ENCODE measurements at places on chromosomes 11 and 22.

GRCh38 chr11:3230636-3231549 is 1.3 kb downstream of the MRGPRE start:
- no peak for DNase-seq

DNA sequence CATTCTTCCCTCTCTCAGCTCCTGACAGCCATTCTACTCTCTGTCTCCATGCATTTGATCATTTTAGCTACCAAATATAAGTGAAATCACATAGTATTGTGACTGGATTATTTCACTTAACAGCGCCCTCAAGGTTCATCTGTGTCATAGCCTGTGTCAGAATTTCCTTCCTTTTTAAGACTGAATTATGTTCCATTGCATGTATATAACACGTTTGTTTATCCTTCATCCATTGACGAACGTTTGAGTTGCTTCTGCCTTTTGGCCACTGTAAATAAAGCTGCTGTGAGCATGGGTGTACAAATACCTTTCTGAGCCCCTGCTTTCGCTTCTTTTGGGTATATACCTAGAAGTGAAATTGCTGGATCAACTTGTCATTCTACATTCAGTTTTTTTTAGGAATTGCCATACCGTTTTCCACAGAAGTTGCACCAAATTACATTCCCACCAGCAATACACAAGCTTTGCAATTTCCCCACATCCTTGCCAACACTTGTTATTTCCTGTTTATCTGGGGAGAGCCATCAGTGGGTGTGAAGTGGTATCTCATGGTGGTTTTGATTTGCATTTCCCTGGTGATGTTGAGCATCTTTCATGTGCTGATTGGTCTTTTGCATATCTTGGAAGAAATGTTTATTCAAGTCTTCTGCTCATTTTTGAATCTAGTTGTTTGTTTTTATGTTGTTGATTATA is 17.5 kb downstream of the GLB1L2 start:
- no peak for DNase-seq

GRCh38 chr11:115499241-115499799 is 4.9 kb downstream of the CADM1 start:
- DNase-seq = no peak

DNA sequence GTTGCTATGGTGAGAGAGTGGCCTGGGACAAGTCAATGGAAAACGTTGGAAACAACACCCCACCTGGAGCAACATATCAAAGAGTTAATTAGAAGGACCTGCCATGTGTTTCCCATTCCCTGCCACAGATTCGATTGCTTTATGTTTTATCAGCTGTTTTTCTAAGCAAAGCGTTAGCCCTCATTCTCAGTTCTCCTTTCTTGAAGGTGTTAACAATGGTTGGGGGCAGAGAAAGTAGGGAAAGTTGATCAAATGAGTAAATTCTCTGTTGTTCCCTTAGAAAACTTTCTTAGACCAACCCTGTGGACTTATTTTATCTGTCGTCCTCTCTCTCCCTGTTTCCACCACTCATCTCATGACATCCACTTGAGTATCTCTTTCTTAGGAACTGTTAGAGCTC is 102.5 kb downstream of the ADAMTS15 start:
- no peak for DNase-seq

DNA sequence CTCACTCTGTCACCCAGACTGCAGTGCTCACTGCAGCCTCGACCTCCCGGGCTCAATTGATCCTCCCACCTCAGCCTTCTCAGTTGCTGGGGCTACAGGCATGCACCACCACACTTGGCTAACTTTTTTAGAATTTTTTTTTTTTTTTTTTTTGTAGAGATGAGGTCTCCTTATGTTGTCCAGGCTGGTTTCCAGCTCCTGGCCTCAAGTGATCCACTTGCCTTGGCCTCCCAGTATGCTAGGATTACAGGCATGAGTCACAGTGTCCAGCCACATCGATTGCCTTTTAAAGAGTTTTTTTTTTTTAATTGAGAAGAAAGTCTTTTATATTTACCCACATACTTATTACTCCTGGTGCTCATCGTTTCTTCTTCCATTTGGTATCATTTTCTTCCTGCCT is 30.0 kb downstream of the PARVG start:
- DNase-seq = no peak

GRCh38 chr22:50605002-50605612 is 4.5 kb downstream of the MAPK8IP2 start:
- DNase-seq = no peak

DNA sequence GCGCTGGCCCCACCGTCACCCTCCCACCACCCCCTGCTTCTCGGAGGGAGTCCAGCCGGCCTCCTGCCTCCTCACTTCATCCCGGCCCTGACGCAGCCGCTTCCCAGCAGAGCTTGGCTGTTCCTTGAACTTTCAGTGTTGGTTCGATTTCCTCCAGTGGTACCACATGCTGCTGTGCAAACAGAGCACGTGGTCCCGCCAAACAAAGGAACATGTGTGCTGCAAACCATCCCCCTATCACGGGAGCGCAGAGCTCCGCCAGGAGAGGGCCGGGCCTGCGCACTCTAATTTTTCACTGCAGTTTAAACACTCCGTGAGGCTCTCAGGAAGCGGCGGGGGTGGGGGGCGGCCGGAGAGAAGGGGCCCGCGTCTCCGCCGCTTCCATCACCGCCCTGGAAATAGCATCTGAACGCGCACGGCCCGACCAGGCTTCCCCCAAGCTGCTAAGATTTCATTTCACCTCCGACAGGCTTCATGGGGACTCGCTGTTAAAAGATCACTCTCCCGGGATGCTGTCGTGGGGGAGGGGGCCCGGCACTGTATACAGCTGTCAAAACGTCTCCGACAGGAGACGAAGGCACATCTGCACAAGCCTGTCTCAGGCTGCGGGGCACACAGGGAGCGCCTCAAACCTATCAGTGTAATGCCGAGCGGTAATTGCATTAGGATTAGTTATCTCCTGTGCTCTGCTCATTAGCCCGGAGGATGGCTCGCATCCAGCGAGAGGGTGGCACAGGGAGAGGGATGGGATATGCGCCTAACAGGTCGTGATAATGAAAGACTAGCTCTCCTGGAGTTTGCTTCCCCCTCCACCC is 269.9 kb upstream of the SORL1-AS1 start:
- DNase-seq = no peak

DNA sequence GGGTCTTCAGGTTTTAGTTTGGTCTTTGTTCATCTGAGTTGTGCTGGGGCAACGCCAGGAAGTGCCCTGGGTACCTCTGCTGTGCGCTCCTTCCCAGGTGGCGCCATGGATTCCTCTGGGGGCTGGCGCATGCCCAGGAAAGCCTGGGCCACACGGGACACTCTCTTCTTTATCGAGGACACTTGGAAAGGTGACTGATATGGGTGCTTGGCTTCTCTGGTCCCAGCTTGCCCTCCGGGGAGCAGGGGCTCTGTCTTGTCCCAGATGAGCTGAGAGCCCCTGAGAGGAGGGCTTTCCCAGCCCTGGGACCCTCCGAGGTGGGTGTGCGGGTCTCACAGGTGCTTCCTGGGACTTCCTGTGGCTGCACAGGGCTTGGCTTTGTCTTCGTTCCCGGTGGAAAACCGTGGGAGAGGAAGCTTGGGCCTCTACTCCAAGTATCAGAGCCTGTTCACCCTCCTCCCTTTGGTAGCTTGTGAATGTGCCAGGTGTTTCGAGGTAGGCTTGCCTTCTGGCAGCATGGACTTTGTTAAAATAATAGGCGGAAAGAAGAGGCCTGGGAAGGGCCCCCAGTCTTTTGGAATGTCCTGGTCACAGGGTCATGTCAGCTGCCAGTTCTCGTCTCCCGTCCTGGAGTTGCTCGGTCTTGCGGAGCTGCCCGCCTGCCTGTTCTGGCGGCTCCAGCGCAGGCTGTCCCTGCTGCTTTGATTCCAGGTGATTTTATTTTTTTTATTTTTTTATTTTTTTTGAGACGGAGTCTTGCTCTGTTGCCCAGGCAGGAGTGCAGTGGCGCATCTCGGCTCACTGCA is 10.1 kb upstream of the NEAT1 start:
- DNase-seq = no peak

GRCh38 chr11:106276859-106277436 is 199.5 kb downstream of the AASDHPPT start:
- DNase-seq = no peak

DNA sequence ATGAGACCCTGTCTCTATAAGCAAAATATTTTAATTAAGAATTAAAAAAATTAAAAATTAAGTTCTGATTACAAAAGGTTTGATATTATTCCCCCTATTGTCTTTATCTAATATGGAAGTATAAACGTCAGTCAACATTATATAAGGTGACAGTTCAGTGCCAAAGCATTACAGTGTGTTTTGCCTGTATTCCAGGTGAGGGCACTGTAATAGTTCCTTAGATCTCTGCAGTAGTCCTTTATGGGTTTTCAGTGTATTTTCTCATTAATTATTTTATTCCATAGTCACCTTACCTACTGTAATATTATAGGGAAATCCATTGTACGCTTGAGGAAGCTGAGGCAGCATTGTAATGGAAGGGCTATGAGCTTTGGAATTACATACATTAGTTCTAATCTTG is 33.0 kb downstream of the FAR1 start:
- no peak for DNase-seq

DNA sequence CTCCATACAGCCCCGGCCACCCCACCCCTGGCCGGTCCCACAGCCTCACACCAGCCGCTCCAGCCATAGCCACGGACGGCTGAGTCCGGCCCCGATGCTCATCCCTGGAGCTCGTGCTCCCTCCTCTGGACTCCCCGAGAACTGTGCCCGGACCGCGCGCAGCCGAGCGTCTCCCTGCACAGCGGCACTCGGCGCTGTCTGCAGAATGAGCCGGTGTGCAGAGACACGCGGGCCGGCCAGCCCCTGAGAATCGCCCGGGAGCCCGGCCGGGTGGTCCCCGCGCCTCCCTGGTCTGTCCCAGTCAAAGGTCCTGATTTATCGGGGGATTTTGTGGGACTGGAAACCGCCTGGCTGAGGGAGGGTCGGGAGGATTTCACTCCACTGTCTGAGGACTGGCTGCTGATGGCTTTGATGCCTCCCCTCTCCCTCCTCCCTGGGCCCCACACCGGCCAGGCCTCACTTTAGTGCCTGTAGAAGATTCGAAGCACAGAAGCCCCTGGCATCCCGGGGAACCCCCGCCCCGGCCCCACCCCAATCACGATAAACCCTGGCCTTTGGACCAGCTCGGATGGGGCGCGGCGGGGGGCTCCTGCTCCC is 102.7 kb downstream of the BRD1 start:
- DNase-seq = no peak

DNA sequence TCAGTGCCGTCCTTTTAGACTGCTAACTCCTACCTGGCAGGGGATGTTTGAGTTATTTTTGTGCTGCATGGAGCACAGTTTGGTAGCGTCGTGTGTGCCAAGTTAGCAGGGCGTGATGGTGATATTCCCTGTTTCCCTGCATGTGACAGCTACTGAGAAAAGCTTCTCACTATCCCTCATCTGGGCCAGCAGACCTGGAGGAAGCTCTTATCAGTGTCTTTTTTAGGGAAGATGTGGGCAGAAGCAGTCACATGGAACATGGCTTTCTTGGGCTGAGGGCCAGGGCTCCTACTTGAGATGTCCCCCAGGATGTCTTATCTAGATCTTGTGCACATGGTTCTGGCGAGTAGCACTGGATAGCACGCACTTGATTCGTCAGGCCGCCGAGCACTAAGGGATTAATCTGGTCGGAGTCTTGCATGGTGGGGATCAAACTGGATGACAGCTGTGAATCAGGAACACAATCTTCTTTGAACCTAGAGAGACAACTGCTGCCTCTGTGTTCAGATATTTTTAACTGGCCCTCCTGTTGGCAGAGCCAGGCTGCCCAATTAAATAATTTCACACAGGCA is 33.8 kb downstream of the TECTA start:
- peak; percentile 20 for DNase-seq

- no peak for DNase-seq
These were observed 3.3 kb upstream of the BACE1 start for GRCh38 chr11:117319214-117319840.

DNA sequence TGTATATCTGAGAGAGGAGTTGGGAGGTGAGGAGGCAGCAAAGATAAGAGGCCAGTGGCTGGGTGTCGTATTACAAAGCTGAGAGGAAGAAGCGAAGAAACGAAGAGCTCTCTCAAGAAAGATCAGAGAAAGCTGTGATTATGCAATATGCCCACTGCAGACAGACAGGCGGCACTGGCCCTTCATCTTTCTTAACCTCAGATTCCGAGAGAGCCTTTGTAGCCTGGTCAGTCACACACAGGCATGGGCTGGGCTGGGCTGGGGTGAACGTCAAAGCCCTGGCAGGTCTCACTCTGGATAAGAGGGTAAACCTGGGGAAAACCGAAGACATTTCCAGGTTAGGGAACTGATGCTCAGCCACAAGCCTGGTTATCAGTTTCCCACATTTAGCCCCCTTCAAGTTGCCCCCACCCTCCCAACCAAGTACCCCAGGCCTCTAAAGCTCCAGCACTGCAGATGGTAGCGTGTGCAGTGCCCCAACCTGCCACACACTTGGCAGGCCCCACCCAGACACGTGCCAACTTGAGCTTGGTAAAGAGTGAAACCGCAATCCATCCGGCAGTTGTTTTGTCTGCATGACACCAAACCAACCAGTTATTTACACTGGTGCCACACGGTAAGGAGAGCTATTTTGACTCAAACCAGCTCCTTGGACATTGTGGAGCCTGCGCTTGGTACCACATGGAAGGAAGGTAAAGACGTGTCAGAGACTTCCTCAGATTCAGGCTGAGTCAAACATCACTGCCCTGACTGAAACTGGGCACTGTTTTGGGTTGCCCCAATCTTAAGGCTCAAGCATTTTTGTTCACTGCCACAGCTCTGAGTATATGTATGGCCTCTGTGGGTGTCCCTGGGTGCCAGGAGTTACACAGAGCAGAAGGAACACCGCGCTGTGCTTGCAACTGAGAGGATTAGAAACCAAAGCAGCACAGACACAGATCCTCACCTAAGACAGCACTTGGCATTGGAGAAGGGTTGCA is 135.9 kb downstream of the FDX1 start:
- no peak for DNase-seq

DNA sequence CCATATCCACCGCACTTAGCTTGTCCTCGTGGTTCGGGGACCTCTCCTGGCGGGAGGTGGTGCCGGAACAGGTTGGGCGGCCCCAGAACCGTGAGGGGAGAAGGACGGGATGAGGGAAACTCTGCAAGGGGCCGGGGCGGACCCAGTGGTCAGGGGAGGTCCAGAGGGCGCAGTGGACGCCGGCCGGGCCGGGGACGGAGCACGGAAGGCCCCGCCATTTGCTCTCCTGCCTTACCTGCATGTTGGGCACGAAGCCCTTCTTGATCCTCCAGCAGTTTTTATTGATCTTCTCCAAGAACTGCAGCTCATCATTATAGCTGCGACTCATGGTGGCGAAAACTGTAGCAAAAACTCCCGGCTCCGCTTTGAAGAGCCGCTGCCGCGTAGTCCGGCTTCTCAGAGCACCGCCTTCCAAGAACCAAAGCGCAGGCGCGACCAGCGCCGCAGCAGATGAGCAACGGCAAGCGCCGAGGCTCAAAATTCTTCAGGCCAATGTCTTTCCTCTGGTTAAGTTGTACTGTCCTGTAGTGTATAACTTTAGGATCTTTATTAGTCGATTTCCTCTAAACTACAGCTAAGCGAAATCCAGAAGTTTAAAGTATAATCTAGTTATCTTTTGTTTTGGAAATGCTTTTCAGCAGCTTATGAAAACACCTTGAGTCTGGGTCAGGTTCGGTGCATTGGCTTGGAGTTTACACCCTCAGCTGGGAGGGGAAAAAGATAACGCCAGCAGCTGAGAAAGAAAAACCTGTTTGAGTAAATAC is at the start of gene RTCB:
TSS of gene RTCB (minus strand) at position 419 of the 764 bp plus-strand sequence. CDS start at position 328, 91 bp downstream.
- peak; percentile 69 for DNase-seq
